CD4-positive, alpha-beta T cell treated with Interleukin-4 for 1 hour (primary cell): ENCODE measurements at places on chromosomes 1 and 21.

- DNase-seq: no peak
Observed at GRCh38 chr1:47184090-47184821, 5.6 kb downstream of the PDZK1IP1 start.

GRCh38 chr21:38266732-38267131 is 9.9 kb downstream of the KCNJ15 start:
- DNase-seq: no peak

- DNase-seq: no peak
Observed at GRCh38 chr1:13628711-13629110, 45.1 kb downstream of the PDPN start.

- DNase-seq: no peak
Observed at GRCh38 chr1:218480137-218480536, 135.0 kb downstream of the TGFB2 start.

GRCh38 chr1:184743062-184743756 is 11.4 kb downstream of the EDEM3 start:
- DNase-seq: peak; percentile 78

DNA sequence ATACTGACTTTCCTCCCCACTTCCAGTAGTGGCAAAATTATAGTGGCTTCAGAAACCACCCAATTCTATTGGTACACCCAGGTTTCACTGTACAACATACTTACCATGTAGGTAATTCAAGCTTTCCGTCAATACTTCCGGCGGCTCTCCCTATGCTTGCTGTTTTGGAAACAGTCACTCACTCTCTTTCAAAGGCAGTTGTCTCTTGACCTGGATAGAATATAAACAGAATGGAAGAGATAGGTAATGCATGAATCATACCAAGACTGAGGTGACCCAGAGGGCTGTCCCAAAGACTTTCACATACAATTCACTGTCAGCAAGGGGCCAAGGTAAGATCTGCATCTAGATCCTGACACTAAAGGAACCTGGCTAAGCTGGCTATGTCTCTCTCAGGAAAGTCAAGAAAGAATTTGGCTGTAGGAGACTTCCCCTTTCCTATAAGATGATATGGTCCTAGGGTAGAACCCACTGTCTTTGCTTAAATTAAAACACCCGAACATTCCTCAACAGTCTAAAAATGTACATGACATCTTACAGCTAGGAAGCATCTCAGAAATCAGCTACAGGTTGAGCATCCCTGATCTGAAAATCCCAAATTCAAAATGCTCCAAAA is 59.6 kb downstream of the LUZP1 start:
- no peak for DNase-seq
